ENCODE measurements at places on chromosomes 1 and 21.

DNA sequence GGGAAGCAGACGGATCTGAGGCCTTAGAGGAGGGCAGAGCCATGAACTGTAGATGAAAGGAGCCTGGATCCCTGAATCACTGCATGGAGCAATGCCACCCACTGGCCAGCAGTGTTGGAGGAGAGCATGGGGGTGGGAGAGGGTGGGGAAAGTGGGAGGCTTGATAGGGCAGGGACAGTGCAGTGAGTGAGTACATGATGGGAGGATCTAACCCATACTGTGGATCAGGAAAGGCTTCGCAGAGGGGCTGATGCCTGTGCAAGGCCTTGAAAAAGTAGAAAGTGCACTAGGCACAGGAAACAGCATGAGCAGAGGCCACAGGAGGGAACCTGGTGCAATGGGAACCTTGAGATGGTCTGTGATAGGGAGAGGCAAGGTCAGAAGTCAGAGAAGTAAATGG is 391.9 kb downstream of the PTPRU start:
- DNase-seq: no peak

DNA sequence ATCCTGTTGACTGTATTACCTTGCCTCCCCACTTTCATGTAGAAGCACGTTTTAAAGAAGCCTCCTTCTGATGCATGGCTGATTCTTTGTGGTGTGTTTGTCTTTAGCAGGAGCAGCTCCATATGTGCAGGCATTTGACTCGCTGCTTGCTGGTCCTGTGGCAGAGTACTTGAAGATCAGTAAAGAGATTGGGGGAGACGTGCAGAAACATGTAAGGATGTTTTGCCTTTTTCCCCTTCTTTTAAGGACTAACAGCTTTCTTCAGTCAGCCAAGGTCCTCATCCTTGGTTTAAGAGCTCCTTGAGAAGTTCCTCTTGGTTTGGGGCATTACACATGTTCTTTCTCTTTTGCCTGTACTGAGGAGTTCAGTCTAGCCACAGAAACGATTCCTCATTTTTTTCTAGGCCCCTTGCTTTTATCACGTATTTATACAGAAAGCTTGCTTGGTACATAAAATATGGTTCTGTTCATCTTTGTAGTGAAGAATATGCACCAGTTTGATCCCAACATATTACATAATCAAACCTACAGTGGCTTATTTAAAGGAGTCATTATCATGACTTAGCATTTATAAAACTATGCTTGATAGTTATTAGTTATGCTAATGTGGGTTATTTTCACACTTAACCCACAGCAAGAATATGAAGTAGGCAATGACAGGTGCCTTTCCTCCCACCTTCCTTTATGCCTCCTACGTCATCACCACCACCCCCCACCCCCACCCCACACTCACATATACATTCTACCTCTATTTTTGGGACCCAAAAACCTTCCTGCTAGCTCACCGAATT is 19.6 kb downstream of the CAP1 start:
- DNase-seq: no peak

- no peak for DNase-seq
Measured at GRCh38 chr1:112093372-112093694, 103.9 kb upstream of the KCND3 start.

GRCh38 chr1:58932859-58933598 is 149.2 kb upstream of the JUN start:
- DNase-seq: peak; percentile 55

- no peak for DNase-seq
Measured at GRCh38 chr1:110671361-110671760, 3.4 kb downstream of the KCNA3 start.

GRCh38 chr1:157167437-157167836 is 29.2 kb upstream of the ETV3 start:
- DNase-seq: no peak

DNA sequence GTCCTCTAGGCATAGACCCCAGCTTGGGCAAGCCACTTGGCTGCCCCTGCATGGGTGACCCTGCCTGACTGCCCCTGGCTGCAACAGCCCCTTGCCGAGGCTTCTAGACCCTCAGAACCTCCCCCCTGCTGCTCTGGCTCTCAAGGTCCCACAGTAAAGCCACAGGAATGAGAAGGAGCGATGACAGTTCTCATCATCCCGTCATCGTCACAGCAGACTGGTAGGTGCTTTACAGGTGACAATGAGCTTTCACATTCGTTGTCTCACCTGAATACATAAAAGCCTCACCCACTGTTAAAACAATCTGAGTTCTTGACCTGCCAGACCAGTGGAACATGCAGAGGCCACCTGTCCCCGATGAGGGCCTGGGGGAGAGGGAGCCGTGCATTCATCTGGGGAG is 36.0 kb upstream of the GPR157 start:
- no peak for DNase-seq

DNA sequence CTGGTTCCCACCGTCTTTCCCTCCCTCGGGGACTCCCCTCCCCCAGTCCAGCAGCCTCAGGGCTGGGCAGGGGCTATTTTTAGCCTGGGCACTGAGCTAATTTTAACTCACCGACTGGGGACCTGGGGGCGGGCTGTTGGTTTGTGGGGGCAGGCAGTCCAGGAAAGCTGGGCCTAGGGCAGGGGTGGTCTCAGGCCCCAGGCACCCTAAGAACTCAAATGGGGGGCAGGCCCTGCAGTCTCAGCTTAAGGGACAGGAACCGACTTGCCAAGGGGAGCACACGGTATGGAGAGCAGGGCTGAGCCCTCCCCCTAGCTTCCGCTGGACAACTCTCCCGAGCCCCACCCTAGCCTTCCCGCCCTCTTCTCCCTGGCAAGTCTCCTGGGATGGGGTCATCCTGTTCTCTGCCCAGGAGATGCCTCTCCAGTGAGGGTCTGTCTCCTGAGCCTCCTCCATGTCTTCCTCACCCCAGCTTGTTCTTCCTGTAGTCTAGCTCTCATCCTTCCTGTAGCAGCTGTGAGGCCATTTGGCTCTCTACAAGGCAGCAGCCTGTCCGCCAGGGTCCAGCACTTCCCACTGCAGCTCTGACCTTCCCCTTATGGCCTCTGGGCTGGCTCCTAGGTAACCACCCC is 10.1 kb downstream of the MEF2D start:
- no peak for DNase-seq

DNA sequence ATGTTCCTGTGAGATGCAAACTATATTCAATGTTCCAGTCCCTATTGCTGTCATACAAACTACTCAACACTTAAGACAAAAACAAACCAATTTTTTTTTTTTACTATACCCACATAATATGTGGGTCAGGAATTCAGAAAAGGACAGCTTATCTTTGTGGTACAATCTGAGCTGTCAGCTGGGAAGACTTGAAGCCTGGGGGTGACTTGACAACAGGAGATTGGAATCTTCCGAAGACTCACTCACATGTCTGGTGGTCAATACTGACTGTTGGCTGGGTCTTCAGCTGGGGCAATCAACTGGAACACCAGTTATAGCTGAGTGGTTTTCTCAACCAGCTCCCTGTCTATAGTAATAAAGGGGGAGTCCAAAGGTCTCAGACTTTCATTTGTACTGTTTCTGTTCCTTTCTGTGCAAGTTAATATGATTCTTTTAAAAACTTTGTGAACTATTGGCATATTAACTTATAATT is 81.7 kb upstream of the ATP1B1 start:
- DNase-seq: no peak

- no peak for DNase-seq
Measured at GRCh38 chr1:67909776-67910175, 76.5 kb upstream of the GNG12 start.

- no peak for DNase-seq
Measured at GRCh38 chr1:217369996-217370551, 260.8 kb downstream of the GPATCH2 start.

GRCh38 chr1:235074523-235075047 is 54.1 kb downstream of the TOMM20 start:
- DNase-seq: peak; percentile 59

GRCh38 chr1:206544562-206545257 is 37.4 kb downstream of the RASSF5 start:
- no peak for DNase-seq

DNA sequence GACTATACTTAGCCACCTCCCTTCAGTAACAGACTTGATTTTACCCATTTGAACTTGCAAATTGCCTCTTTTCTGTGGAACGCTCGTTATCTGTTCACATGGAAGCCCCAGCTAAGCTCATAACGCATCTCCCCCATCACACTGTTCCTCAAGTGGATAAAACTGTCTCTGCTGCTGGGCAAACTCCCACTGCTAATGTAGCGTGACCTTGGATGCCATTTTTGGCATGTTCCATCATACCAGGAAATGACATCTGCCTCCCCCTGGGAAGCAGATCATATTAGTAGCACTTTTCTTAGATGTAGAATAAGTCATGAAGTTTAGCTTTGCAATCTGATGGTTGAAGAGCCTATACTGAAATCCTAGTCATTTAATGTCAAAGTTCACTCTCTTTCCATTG is 528.7 kb upstream of the PLXNA2 start:
- DNase-seq: no peak

DNA sequence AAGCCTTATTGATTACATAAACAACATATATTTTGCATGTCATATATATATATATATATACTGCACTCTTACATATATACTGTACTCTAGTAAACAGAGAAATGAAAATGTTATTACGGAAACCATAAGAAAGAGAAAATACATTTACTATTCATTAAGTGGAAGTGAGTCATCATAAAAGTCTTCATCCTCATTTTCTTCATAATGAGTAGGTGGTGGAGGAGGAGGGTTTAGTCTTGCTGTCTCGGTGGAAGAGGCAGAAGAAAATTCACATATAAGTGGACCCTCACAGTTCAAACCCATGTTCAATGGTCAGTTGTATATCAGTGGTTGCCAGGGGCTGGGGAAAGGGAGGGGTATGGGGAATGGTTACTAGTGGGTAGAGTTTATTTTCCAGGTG is 8.0 kb upstream of the IFNLR1 start:
- no peak for DNase-seq

Measured in AG09319 (cell line).